ENCODE measurements at places on chromosomes 2 and 18.

- no peak for DNase-seq
Observed at GRCh38 chr2:69911985-69912563, 2.8 kb upstream of the MXD1 start.

DNA sequence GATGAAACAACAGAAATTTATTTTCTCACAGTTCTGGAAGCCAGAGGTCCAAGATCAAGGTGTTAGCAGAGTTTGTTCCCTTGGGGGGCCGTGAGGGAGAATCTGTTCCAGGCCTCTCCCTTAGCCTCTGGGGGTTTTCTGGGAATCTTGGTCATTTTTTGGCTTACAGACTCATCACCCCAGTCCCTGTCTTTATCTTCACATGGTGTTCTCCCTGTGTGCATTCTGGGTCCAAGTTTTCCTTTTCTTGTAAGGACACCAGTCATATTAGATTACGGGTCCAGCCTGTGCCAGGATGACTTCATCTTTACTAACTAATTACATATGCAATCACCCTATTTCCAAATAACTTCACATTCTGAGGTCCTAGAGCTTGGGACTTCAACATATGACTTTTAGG is 292.5 kb upstream of the TRIB2 start:
- no peak for DNase-seq

GRCh38 chr2:100924520-100925451 is 77.3 kb upstream of the RPL31 start:
- no peak for DNase-seq

DNA sequence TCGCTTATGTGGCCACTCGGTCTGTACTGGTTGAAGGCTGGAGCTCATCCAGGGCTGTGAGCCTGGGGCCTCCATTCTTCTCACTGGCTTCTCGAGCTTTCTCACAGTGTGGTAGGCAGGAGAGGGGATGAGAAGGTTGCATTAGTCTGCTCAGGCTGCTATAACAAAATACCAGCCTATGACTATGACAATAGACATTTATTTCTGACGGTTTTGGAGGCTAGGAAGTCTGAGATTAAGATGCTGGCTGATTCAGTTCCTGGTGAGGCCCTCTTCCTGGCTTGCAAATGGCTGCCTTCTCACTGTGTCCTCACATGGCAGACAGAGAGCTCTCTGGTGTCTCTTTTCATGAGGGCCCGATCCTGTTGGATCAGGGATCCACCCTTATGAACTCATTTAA is 6.2 kb upstream of the STK25 start:
- no peak for DNase-seq

- DNase-seq: no peak
Observed at GRCh38 chr18:22556222-22557167, 138.8 kb upstream of the CTAGE1 start.

- no peak for DNase-seq
Observed at GRCh38 chr2:105298017-105298416, 31.5 kb downstream of the TGFBRAP1 start.

GRCh38 chr18:24831871-24832665 is 371.6 kb downstream of the HRH4 start:
- DNase-seq: no peak

GRCh38 chr2:437756-438393 is 150.0 kb upstream of the ALKAL2 start:
- DNase-seq: peak; percentile 43

Data from activated naive CD8-positive, alpha-beta T cell treated with anti-CD3 and anti-CD28 coated beads, Interleukin-2, amount 10 ng/mL, durations not matched to agents 7 days and 5 days (primary cell).